HS-27A (cell line): ENCODE measurements at places on chromosomes 3 and 15.

DNA sequence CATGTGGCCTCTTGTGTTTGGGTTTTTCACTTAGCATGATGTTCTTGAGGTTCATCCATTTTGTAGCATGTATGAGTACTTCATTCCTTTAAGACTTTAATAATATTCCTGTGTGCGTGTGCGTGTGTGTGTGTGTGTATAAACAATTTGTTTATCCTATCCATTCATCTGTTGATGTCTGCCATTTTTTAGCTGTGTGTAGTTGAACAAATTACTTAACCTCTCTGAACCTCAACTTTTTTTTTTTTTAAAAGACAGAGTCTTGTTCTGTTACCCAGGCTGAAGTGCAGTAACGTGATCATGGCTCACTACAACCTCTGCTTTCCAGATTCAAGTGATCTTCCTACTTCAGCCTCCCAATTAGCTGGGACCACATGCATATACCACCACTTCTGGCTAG lies 47.3 kb downstream of the EBLN2 start:
- no peak for DNase-seq

DNA sequence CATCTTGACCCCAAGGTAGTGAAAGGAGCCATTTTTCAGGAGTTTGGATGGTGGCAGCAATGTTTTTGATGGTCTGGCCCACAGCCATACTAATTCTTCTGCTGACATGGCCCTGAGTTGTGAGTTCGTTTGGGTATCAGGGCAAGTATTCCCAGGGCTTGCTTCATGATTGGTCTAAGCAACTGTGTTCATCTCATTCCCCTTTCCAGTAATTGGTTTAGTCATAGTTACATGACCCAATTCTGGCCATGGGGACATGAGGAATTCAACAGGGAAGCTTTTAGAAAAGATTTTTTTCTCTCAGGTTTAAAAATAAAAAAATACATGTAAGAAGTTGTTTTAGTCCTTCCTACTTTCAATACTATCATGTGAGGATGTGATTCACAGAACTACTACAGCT lies 150.5 kb upstream of the NPHP3 start:
- DNase-seq: no peak

GRCh38 chr15:100880139-100880896 lies 687 bp downstream of the ALDH1A3 start:
- DNase-seq: no peak

GRCh38 chr15:37053166-37053565 lies 47.2 kb downstream of the MEIS2 start:
- DNase-seq: no peak

DNA sequence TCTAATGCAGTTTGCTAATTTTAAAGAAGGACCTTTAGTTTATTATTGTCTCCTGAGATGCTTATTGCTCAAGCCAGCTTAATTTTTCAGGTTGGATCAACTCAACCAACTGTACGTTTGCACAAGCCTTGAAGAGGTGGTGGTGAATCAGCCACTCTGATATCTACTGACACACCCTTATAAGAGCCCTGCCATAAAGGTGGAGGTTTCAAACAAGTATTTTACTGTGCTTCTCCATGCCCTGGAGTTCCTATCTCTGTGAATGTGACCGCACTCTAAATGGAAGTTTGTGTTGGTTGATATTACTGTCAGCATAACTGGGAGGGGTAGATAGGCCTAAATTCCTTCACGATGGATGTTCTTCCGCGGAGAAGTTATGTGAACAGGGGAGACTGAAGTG lies 297.3 kb upstream of the UBE2E1 start:
- DNase-seq: no peak

DNA sequence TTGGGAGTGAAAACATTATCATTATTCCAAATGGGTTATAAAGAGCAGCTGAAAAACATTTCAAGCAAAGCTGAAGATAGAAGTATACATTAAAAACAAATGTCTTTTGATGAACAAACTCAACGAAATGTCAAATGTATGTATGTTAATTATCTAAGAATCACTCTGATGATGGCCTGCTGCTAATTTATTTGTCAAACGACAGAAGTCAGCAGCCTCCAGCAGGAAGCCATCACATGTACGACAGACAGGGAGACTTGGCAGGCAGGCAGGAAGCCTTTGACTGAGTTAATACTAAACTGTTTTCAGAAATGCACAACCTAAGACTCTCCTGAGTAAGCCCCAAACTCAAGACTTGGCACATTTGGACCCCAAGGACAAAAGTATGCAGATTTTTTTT lies 491.1 kb downstream of the ZNF385D start:
- DNase-seq: no peak

- DNase-seq: no peak
These were observed 188.3 kb downstream of the LSAMP start for GRCh38 chr3:116256843-116257485.

DNA sequence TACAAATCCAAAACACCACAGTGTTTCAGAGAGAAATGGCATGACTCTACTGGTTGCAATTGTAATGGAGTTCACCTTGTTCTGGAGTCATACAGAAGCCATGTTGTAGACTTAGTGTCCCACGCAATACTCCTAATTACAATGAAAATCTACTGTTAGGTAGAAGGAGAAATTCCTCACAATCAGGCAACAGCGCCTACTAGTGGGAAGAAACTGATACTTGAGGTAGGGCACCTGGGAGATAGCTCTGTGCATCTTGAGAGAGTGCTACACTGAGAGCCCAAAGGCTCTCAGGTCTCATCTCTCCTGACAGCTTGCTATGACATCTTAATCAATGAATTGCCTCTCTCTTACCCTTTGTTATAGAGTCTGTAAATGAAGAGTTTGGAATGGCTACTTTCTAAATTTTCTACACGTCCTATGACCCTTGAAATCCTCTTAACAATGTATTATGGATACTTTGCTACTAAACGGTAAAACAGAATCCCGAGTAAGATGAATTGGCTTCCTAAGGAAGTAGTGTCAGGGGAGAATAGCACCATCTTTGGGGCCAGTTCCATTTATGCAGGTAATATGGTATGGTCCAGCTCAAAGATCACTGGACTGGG lies 422.7 kb upstream of the TPRG1 start:
- no peak for DNase-seq
